Stimulated activated CD8-positive, alpha-beta memory T cell treated with anti-CD3 and anti-CD28 coated beads, Interleukin-2, amount 100 ng/mL, for 1 hour (primary cell): ENCODE measurements at places on chromosomes 6 and 20.

GRCh38 chr20:63484236-63484635 lies 11.8 kb upstream of the KCNQ2 start:
- no peak for DNase-seq

DNA sequence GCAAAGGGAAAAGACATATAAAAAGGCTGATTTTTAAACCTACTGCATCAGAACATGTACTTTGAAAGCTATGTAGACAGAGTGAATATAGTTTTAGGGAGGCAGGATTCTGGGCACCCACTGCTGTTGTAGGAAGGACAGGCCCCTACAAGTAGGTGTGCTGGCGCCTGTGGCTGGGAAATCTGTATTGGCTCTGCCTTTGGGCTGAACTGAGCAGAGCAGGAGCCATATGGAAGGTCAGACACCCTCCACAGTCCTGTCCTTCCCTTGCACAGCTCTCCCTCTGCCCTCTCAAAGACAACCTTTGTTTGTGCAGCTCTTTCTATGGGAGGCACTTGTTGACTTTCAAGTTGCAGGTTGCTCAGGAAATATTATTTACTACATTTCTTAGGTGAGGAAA lies 18.4 kb upstream of the ULBP3 start:
- no peak for DNase-seq

DNA sequence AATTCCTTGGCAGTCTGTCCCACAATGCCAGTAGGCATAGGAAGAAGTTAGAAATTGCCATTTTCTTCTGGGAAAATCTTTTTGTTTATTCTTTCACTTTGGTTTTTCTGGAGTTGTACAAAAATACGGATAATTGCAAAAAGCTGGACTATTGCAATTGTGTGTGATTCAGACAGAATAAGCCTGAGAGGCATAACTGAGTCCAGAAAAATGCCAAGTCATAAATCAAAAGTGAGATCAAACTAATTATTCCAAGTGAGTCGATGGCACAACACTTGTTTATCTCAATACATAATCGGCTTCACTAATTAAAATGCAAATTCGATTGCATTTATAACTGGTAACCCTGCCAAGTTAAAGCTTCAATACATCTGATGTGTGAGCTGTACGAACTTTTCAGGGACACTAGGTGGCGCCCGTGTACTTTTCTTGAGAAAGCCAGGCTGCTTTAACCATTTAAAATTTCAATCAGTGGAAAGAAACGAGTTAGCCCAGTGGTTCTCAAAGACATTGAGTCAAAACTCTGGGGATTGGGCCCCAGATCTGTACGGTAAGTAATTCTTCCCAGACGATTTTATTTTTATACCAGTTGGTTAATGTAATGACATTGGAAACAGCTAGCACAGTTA lies 102.6 kb downstream of the LAMP5 start:
- peak; percentile 16 for DNase-seq

DNA sequence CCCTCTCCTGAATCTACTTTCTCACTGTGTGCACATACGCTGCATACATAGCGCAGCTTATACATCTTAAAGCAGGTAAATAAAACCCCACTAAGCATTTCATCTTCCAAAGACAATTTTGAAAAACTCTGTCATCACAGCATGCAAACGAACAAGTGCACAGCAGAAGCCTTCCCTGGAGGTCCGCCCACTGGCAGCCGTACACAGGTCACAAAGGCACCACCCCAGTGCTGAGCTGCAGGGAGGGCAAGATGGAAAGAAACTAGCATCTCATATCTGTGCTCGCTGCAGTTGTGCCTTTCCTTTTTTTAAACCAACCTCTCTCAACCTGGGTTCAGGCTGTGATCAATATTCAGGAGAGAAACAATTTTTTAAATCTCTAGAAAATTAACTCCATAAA lies 73.3 kb downstream of the HUS1B start:
- no peak for DNase-seq

GRCh38 chr6:35427851-35428321 lies 24.3 kb upstream of the FANCE start:
- no peak for DNase-seq

DNA sequence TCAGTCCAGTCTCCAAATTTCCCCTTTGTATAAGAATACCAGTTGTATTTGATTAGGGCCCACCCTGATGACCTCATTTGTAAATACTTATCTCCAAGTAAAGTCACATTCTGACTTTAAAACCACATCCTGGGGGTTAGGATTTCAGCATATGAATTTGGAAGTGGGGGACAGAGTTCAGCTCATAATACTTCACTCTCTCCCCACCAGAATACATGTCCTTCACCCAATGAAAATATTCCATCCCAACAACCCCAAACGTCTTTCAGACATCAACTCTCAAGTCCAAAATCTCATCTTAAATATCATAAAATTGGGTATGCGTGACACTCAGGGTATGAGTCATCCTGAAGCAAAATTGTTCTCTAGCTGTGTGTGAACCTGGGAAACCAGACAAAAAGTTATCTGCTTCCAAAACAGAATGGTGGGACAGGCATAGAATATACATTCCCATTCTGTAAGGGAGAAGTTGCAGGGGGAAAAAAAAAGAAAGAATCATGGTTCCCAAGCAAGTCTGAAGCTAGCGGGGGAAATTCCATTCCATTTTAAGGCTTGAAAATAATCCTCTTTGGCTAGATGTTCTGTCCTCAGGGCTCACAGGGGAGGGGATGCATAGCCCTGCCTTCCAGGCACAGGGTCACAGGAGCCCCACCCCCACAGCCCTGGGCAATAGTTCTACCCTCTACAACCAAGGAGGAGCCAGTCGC lies 113.9 kb downstream of the ADAT2 start:
- no peak for DNase-seq

DNA sequence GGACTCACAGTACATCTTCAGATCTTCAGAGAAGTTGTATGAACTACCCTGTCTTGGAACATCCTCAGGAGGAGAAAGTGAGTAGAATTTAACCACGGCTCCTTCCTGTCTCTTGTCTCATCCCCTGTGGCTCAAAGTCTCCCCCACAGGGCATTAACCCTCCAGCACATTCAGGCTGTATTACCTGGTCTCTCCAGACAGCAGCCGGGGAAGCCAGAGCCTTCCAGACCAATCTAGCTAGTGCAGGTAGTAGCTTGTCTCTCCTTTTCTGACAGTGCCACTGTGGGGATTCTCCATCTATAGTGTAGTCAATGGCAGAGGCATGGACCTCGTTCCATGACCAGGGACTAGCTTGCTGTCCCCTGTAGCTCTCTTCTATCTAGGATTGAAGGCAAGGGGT lies 16.9 kb upstream of the ELMO2 start:
- DNase-seq = no peak

- DNase-seq = no peak
Measured at GRCh38 chr6:151443911-151444621, 7.9 kb downstream of the RMND1 start.

DNA sequence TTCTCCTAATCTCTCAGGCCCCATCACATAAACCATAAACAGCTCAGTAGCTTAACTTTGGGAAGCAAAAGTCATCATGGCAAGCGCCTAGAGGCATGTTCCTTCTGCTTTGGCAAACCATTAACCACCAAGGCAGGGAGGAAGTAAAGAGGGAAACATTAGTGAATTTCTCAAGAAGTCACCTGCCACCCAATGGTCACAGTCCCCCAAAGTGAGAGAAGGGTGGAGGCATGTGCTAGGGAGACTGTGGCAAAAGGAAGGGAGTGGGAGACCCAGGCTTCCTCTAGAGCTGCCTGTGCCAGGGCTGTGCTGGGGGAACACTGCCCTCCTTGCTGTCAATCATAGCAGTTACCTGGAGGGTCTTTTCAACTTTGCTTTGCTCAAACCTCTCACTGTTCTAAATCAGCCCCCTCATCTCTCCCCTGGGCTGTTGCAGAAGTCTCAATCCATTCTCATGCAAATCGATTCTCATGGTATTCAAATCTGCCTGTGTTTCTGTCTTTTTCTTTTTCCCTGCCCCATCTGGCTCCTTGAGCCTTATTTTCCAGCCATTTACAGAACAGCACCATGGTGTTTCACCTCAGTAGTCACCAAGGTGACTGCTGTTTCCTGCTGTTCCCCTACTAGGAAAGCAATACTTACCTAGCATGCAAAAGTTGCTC lies 1.8 kb upstream of the RNF24 start:
- no peak for DNase-seq

DNA sequence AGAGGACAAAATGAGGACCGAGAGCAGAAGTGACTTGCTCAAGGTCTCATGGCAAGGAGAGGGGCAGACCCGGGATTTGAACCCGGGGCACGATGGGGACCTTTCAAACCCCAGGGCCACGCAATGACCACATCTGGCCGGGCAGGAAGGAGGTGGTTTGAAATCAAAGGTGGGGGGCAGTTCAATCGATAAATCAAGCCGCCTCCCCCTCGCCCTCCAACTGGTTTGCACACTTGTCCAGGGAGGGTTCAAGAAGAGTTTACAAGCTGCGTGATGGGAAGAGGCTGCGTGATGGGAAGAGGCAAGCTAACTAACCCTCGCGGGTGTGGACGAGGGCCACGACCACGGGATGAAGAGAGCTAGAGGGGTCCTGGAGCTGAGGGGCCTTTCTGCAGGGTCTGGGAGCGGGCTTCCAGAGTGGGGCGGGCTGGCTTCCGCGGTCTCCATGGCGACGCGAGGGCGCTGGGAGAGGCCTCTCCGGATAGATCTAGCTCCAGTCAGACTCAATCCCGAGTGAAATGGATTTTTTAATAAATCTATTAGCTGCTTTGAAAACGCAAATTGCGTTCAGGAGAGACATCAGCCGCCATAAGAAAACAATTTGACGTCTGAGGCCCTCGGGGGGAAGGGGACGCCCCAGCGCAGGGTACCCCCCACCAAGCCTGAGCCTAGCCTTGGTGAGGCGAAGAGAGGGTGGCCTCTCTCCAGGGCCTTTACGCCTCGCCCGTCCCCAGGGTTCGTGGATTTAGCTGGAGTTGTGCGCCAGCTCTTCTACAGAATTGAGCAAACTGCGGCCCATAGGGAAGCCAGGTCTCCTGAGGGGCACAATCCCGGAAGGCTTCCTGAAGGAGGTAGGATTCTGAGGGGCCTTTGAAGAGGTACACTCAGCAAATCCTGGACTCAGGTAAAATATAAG lies 143.9 kb downstream of the GRM4 start:
- no peak for DNase-seq

GRCh38 chr6:31040801-31041200 lies 30.5 kb downstream of the MUC22 start:
- no peak for DNase-seq

DNA sequence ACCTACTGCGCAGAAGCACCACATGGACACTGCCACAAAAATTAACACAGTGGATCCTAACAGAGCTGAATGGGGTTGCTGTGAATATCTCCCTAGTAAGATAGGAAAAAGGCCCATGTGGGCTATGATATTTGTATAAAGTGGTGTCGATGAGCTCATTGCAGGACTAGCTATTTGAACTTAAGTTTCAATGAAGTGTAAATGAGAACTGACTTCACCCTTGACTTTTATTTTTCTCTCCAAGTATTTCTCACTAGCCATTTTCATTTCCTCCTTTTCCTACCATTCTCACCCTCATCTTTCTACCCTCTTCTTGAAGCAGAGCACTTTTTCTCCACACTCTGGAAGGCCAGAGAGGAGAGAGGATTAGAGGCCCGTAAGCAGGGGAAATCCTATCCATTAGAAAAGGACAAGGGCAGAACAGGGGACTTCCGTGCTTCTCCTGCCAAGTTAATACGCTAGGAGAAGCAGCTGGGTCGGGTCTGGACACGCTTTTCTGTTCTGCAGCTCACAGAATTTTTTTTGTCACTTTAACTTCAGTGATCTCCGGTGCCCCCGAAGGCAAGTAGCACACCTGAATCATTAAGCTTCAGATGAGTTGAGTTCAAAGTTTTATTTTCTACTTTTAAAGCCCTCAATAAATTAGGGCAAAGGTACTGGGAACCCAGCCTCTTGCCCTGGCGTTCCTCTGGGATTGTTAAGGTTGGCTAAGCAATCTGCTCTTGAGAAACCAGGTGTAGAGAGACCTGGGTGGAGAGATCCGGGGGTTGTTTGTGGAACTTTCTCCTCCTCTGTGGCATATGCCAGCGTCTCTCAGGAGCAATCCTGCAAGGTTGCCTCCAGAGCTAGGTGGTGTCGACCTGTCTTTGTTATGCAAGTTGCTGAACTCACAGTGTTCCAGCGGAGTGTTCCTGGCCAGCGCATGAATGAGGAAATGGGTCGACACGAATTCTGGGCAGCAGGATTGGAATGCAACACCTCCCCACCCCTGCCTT lies 56.2 kb upstream of the ARID1B start:
- DNase-seq = no peak

GRCh38 chr6:132511210-132511830 lies 1.6 kb downstream of the STX7 start:
- DNase-seq = no peak

DNA sequence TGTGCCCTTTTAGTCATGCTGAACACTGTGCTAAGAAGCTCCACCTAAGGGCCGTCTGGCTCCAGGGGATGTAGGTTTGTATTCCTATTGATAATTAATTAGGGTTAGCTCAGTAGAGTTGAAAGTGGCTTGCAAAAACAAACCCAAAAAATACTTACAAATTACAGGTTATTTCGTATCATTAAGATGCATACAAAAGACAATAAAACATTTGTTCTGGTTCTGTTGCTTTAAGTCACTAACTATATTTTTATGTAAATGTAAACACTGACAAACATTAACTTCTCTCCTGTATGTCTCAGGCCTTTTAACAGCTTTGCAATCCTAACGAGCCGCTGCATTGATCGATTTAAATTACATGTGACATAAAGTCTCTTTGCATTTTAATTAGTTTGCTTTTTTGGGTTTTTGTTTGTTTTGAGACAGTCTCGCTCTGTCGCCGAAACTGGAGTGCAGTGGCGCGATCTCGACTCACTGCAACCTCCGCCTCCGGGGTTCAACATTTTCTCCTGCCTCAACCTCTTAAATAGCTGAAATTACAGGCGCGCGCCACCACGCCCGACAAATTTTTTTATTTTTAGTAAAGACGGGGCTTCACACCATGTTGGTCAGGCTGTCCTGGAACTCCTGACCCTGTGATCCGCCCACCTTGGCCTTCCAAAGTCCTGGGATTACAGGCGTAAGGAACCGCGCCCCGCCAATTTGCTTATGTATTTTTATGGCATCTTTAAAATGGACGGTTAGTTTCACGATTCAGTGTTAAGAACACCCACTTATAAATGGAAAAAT lies 110.9 kb downstream of the HFE start:
- no peak for DNase-seq

GRCh38 chr6:19905584-19905983 lies 68.4 kb downstream of the ID4 start:
- DNase-seq = no peak
